ENCODE measurements at places on chromosomes 5 and 9.

GRCh38 chr5:72558046-72558336, 50.8 kb upstream of the ZNF366 start:
- no peak for DNase-seq

DNA sequence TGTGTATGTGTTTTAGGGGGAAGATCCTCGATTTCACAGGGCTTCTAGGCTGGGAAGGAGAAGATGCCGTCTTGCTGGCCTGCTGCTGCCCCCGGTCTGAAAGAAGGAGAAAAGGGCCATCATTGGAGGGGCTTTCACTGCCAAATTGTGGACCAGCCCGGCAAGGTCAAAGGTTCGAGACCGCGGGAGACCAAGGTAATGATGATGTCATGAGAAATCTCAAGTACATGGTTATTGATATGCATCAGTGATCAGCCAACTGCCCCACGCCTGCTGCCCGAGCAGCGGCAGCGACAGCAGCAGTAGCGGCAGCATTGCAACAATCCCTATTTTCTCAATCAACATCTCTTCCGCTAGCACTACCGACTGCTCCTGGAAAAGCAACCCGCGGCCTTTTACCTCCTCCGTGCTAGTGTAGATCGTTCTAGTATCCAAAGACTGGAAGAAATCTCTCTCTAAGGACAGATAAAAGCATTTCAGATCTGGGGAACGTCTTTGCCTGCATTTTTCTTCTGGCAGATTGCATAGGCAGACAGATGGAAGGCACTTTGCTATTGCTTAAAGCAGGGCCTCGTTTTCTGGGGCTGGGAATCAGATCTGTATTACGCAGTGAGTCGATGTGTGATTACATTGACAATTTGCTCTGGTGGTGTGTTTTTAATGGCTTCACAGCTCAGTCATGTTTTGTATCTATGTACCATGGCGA, 215.3 kb downstream of the MEF2C start:
- DNase-seq = no peak

GRCh38 chr5:176731506-176732160, 78.7 kb upstream of the UNC5A start:
- DNase-seq = no peak

GRCh38 chr5:54480296-54480695, 24.8 kb downstream of the HSPB3 start:
- no peak for DNase-seq

- DNase-seq = no peak
Measured at GRCh38 chr5:168209997-168210396, 81.4 kb upstream of the WWC1 start.

DNA sequence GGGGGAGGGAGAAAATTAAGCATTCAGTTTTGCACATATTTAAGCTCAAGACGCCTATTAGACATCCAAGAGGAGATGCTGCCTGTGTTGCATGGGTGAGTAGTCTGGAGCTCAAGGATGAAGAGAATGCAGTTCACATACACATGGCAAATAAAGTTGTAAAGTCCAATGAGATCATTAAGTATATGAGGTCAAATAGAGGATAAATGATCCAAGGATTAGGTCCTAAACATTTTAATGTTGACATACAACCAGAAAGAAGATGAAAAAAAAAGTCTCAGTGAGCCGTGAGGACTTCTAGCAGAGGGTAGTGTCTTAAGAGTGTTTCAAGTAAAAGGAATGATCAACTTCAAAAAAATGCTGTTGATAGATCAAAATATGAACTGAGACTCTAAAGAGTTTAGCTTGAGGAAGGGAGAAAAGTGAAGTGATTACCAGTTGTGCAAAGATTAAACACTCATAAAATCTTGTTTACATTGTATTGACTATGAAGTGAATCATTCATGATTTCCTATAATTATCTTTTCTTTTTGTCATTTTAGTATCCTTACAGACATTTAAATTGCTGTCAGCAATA, 251.8 kb downstream of the ZNF608 start:
- DNase-seq = no peak

DNA sequence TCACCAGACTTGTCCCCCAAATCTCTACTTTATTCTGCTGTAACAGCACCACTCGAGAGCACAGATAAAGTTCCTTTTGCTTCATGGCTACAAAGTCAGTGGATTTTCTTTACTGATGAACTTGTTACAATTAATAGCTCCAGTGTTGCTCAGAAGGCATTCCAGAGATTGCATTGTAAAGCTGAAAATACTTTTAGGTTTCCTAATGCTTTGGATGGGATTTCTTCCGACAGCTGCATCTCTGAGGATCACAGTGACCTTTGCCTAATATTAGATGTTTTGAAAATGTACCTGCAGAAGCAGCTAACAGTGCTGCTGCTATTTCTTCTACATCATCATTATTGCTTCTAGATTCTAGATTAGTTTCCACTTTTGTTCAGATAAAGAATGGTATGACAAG, 58.8 kb upstream of the TMEM171 start:
- DNase-seq = no peak

GRCh38 chr9:37650299-37650872, 368 bp upstream of the FRMPD1 start:
- no peak for DNase-seq

- no peak for DNase-seq
Measured at GRCh38 chr9:93458712-93459111, 5.3 kb upstream of the FAM120AOS start.

- DNase-seq = no peak
Measured at GRCh38 chr5:120088412-120088811, 375.7 kb upstream of the PRR16 start.

- DNase-seq = no peak
Measured at GRCh38 chr5:10695759-10696543, 65.1 kb downstream of the DAP start.

DNA sequence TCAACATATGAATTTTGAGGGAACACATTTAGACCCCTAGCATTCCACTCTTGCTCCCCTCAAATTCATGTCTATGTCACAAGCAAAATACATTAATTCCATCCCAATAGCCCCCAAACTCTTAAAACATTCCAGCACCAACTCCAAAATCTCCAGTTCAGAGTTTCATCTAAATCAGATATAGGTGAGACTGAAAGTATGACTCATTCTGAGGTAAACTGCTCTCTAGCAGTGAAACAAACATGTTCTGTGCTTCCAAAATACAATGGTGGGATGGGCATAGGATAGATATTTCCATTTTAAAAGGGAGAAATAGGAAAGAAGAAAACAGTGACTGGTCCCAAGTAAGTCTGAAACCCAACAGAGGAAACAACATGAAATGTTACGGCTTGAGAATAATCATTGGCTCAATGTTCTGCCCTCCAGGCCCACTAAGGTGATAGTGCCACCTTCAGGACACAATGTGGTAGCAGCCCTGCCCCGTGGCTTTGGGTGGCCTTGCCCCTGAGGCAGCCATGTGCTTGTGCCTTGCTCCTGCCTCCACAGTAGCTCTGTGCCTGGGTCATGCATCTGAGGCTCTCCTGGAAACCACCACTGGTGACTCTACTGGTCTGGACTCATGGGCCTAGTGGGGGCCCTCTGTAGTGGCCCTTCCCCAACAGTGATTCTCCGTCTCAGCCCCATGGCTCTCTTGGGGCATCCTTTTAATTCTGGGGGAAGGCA, 36.4 kb upstream of the IPPK start:
- DNase-seq = no peak

DNA sequence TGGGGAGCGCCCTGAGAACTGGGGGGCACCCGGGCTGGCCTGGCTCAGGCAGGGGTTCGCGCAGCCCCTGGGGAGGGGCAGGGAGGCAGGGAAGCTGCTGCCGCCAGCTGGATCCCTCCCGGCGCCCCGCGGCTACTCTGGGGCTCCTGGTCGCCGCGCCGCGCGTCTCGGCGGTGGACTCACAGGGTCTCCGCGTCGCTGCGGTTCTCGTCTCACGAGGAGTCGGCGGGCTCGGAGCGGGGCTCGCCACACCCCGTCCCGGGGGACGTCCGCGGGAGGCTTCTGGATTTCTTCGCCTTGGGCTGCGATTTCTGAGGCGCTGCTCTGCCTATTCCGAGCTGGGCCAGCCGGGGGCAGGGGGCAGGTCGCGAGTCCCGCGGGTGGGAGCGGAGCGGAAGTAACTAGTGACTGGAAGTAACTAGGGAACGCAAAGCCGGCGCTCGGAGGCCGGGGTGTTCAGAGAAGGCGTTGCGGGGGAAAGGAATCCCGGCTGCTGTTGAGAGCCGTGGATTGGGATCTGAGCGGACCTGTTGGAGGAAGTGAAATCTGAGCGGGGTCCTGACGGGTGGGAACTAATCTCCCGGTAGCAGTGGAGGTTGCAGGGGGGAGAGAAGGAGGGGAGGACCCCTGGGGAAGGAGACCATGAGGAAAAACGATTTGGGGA, 511 bp downstream of the CYSTM1 start:
- peak; percentile 53 for DNase-seq

DNA sequence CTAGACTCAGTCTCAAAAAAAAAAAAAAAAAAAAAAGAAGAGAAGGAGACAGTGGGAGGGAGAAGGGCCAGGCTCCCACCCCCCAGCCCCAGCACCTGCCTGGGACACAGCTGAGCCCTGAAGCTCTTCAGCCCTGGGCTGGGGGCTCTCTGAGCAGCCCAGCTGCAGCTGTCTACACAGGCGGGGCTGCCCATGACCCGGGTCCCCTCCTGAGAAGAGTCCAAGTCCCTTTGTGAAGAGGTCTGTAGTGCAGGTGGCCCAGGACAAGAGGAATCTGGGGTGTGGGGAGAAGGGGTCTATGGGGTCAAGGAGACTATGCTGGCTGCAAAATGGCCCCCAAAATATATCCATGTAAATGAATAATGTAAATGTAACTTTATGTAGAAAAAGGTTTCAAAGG, 6.7 kb upstream of the LCN2 start:
- no peak for DNase-seq

GRCh38 chr5:124823380-124823779, 76.9 kb upstream of the ZNF608 start:
- DNase-seq = no peak

DNA sequence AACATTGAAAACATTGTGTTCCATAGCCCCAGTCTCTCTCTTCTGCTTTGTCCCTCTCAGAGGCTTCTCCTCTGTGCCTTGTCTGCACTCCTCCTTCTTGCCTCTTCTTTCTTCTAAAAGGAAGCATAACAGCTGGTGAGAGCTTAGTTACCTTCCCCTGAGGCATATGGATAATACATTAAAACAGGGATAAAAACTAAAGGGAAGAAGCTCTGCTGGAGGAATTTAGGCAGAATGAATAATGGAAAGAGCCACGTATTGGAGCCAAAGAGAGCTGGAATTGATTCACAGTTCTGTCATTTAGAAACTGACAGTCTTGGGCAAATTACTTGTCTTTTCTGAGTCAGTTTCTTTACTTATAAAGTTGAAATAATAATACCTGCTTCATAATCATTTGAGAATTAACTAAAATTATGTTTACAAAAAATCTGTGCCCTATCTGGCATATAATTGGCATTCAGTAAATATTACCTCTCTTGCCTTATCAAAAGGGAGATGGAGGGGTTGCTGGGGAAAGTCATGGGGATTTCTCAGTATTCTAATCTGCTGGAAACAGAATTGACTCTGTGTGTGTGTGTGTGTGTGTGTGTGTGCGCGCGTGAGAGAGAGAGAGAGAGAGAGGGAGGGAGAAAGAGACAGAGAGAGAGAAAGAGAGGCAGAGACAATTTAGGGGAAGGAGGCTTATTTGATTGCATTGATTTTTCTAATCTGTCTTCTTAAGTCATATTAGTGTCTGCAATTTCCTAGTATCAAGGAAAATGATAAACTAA, 20.2 kb downstream of the ZNF474 start:
- no peak for DNase-seq
